ENCODE measurements at places on chromosomes 12 and 14.

GRCh38 chr12:125689576-125690410, 624.6 kb downstream of the AACS start:
- H3K27ac ChIP-seq = no peak overlapping the region
- no peaks in the 10 kb centered on the region for H3K27me3 ChIP-seq
- H3K4me1 ChIP-seq = no peaks in the 10 kb centered on the region
- H3K4me3 ChIP-seq = no peak overlapping the region
- no peaks in the 10 kb centered on the region for H3K36me3 ChIP-seq

- no peak overlapping the region for H3K27ac ChIP-seq
- H3K4me3 ChIP-seq = no peak overlapping the region
- no peak for DNase-seq
Measured at GRCh38 chr12:107778383-107779025, 4.0 kb downstream of the ASCL4 start.

DNA sequence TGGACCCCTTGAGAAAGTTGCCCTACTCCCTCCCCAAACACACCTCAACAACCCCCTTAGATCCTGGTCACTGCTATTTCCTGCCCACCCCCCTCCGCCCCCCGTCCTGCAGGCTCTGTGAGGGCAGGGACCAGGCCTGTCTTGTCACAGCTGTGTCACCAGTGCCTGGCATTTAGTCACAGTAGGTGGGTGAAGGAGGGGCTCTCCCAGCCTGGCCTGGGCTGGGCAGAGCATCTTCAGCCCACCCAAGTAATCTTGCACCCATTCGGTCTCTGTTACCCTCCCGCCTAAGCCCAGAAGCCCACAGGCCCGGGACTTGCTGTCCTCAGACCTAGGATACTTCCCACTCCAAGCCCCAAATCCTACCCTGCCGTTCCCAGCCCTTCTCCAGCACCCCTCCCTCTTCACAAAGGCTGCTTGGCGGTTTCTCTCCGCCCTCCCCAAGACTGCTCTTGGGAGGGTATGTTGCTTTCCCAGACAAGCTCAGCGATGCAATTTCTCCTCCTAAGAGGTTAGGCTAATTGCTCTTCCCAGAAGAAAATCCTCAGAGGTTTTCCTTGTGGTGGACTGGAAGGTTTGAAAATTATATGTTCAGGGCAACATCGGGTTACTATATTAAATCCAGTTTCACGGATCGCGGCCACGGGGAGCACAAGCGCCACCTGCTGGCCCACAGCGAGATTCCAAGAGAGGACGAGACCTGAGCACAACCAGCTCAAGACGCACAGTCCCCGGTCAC, 50.8 kb upstream of the ZFP36L1 start:
- peak; percentile 87 for DNase-seq
- peak overlapping the region; percentile 11 for H3K27ac ChIP-seq
- H3K4me3 ChIP-seq = no peak overlapping the region
- peaks cover 25% of the 10 kb centered on the region for H3K4me1 ChIP-seq
- peaks cover 1% of the 10 kb centered on the region for H3K36me3 ChIP-seq
- peaks cover 5% of the 10 kb centered on the region for H3K27me3 ChIP-seq

DNA sequence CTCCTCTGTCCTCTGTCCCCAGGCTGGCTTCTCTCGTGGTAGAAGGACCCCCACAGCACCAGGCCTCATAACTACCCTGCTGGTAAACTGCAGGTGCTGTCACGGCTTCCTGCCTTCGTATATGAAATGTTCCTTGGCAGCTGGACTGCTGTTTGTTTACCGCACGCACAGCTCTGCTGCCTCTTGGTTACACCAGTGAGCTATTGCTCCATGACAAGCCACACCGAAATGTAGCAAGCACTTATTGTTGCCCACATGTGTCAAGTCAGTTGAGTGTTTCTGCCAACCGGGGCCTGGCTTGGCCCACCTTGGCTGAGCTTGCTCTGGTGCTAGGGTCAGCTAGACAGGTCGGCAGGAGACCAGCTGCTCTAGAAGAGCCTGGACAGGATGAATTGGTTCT, 21.7 kb upstream of the TCL1B start:
- peaks cover 4% of the 10 kb centered on the region for H3K4me1 ChIP-seq
- no peak overlapping the region for H3K27ac ChIP-seq
- no peak overlapping the region for H3K4me3 ChIP-seq
- no peaks in the 10 kb centered on the region for H3K36me3 ChIP-seq
- peaks cover 9% of the 10 kb centered on the region for H3K27me3 ChIP-seq

DNA sequence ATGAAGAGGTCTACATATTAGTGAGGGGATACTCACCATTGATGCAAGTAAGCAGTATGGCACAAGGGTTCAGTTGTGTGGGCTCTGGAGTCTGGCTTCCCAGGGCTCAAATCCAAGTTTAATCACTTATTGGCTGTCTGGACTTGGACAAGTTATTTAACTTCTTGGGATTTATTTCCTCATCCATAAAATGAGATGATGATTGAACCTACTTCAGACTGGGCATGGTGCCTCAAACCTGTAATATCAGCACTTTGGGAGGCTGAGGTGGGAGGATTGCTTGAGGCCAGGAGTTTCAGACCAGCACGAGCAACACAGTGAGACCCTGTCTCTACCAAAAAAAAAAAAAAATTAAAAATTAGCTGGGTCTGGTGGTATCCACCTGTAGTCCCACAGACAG, 67.9 kb downstream of the KCNK10 start:
- DNase-seq = no peak
- no peaks in the 10 kb centered on the region for H3K36me3 ChIP-seq
- H3K4me3 ChIP-seq = no peak overlapping the region
- H3K27me3 ChIP-seq = peaks cover 20% of the 10 kb centered on the region
- H3K4me1 ChIP-seq = no peaks in the 10 kb centered on the region
- no peak overlapping the region for H3K27ac ChIP-seq

GRCh38 chr12:126676434-126676833, 1590.5 kb upstream of the TMEM132C start:
- DNase-seq = no peak
- H3K27me3 ChIP-seq = no peaks in the 10 kb centered on the region
- H3K27ac ChIP-seq = no peak overlapping the region
- H3K36me3 ChIP-seq = no peaks in the 10 kb centered on the region
- H3K4me1 ChIP-seq = no peaks in the 10 kb centered on the region

DNA sequence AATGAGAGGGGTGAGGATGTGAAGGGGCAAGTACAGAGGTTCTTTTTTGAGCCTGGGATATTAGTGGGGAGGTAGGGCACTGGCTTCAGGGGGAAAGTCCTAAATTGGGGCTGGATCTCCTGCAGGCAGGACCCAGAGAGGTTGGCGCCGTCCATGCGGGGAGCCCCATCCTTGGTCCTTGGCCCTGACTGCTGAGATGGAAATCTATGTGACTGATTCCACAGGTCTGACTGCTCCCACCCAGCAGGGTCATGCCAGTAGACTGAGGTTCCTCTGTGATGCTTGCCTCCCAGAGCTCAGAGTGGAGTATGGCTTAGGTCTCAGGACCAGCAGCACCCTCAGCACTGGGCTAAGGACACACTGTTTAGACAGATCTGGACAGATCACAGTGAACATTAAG, 988.6 kb upstream of the TMEM132C start:
- no peak overlapping the region for H3K27ac ChIP-seq
- no peak overlapping the region for H3K4me3 ChIP-seq
- H3K4me1 ChIP-seq = no peaks in the 10 kb centered on the region
- peaks cover 10% of the 10 kb centered on the region for H3K27me3 ChIP-seq
- no peaks in the 10 kb centered on the region for H3K36me3 ChIP-seq
- no peak for DNase-seq

DNA sequence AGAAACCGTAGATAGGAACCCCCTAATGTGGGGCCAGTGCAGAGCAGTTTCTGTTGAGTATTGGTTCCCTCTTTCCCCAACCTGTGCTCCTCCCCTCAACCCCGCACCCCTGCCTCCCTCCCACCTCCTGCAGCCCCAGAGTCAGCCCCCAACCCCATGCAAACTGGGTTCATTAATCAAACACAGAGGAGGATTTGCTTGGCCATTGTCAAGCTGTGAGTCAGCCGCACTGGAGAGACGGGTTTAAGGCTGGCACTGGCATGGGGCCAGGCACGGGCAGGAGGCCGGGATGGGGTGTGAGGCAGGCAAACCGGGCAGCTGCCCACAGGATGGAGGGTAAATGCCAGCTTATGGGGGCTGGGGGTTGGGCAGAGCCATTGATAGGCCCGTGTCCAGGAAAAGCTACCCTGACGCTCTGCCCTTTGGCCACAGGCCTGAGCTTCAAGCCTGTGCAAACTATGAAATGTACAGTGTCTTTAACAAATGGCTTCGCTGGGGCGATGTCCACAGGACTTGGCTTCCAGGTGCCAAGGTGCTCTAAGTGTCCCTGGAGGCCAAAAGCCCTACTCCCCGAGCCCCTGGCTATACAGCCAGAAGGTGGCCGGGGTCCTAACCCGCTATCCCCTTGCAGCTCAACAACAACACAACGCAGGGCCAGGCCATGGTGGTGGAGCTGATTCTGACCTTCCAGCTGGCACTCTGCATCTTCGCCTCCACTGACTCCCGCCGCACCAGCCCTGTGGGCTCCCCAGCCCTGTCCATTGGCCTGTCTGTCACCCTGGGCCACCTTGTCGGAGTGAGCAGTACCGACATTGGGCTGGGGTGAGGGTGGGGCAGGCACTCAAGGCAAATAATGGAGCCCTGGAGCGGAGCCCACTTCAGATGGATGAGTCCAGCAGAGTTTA, 1.4 kb downstream of the AQP5 start:
- no peak overlapping the region for H3K4me3 ChIP-seq
- H3K27me3 ChIP-seq = peaks cover 53% of the 10 kb centered on the region
- no peak for DNase-seq
- H3K27ac ChIP-seq = no peak overlapping the region

DNA sequence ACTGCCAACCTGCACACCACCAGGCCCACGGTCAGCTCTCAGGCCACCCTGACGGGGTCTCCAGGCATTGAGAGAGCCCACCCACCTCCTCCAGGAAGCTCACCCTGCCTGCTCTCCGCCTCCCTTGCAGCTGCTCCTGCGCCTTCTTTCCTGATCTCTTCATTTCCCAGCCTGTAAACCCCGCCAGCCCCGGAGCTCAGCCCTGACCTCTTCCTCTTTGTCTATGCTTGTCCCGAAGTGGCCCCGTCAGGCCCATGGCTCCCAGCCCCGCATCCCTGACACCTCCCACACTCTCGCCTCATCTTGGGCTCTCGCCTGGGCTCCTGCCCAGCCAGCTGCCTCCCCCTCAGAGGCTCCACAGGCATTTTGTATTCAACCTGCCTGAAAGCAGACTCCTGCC, 139.3 kb downstream of the CALM1 start:
- H3K4me3 ChIP-seq = no peak overlapping the region
- peaks cover 3% of the 10 kb centered on the region for H3K4me1 ChIP-seq
- H3K27me3 ChIP-seq = no peaks in the 10 kb centered on the region

- peak overlapping the region; percentile 80 for H3K4me3 ChIP-seq
- no peaks in the 10 kb centered on the region for H3K36me3 ChIP-seq
- DNase-seq = no peak
- H3K4me1 ChIP-seq = peaks cover 35% of the 10 kb centered on the region
Measured at GRCh38 chr12:121673013-121673511, 3.6 kb upstream of the MORN3 start.

- no peak overlapping the region for H3K4me3 ChIP-seq
- no peak for DNase-seq
- no peaks in the 10 kb centered on the region for H3K36me3 ChIP-seq
- peaks cover 16% of the 10 kb centered on the region for H3K27me3 ChIP-seq
Measured at GRCh38 chr14:100813291-100813690, 12.6 kb upstream of the MEG3 start.

- peak overlapping the region; percentile 59 for H3K4me3 ChIP-seq
- H3K27me3 ChIP-seq = no peaks in the 10 kb centered on the region
- DNase-seq = no peak
- peak overlapping the region; percentile 98 for H3K27ac ChIP-seq
Measured at GRCh38 chr14:75539162-75539560, 16.9 kb downstream of the BATF start.

GRCh38 chr12:73486256-73486655, 1051.4 kb upstream of the ATXN7L3B start:
- no peaks in the 10 kb centered on the region for H3K4me1 ChIP-seq
- no peaks in the 10 kb centered on the region for H3K36me3 ChIP-seq
- no peak for DNase-seq
- no peak overlapping the region for H3K27ac ChIP-seq
- no peaks in the 10 kb centered on the region for H3K27me3 ChIP-seq

DNA sequence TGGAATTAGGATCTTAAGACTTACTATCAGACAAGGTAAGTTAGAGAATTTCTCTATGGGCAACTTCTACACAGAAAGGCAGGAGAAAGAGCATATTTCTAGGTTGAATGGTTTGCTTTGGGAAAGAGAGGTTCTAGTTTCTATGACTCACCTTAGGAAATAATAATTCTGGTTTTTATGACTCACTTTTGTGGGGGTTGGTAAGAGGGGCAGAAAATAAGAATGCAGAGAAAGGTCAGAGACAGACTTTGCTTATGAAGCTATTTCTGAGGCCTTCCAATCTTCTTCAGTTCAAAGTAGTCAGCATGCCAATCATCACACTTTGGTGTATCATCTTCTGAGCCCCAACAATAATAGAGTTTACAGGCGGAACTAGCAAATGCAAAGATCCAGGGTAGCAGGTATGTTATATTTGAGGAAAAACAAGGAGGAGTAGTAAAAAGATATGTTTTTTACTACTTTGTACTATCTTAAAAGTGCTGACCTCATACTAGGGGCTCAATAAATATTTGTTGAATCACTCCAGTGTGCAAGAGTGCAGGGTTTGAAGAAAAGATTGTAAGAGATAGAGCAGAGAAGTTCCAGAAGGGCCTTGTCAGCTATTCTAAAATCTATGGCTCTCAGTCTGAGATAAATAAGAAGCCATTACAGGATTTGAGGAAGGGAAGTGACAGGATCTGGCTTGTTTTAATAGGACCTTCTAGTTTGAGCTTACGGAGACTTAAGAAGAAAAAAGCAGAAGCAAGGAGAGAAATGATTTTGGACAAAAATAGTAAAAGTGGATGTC, 56.7 kb upstream of the LRFN5 start:
- no peak for DNase-seq
- H3K36me3 ChIP-seq = no peaks in the 10 kb centered on the region
- no peaks in the 10 kb centered on the region for H3K4me1 ChIP-seq
- H3K4me3 ChIP-seq = no peak overlapping the region
- H3K27ac ChIP-seq = no peak overlapping the region

DNA sequence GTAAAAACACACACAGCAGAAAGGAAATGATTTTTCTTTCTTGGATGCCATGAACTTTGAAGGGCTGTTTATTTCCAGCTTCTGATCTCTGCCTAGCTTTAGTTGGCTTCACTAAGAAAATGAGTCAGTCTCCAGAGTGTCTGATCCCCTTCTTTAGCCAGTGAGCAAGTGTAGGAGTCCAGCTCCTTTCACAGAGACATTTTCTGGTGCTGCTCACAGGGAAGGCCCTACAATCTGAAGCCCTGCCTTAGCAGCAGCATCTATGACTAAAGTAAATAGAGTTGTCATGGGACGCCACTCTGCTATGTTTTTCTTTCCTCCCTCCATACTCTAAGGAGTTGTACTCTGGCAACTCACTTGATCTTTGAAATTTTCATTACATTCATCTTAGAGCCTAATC, 103.5 kb downstream of the RPAP3 start:
- H3K27ac ChIP-seq = no peak overlapping the region
- no peaks in the 10 kb centered on the region for H3K27me3 ChIP-seq
- H3K4me3 ChIP-seq = no peak overlapping the region
- peaks cover 18% of the 10 kb centered on the region for H3K4me1 ChIP-seq

DNA sequence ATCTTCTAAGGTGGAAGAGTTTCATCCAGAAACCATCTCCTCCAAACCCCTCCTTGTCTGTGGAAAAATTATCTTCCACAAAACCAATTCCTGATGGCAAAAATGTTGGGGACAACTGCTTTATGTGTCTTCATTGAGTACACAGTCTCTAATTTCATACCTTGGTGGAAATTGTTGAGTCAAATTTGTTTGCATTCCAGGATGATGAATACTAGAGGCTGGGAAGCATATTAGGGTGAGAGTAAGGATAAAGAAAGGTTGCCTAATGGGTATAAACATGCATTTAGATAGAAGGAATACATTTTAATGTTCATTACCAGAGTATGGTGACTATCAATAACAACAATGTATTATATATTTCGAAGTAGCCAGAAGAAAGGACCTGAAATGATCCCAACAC, 98.2 kb downstream of the C12orf42 start:
- DNase-seq = no peak
- no peak overlapping the region for H3K4me3 ChIP-seq
- H3K27me3 ChIP-seq = no peaks in the 10 kb centered on the region
- no peaks in the 10 kb centered on the region for H3K36me3 ChIP-seq
- H3K4me1 ChIP-seq = no peaks in the 10 kb centered on the region
